ENCODE measurements at places on chromosomes 1 and 21.

DNA sequence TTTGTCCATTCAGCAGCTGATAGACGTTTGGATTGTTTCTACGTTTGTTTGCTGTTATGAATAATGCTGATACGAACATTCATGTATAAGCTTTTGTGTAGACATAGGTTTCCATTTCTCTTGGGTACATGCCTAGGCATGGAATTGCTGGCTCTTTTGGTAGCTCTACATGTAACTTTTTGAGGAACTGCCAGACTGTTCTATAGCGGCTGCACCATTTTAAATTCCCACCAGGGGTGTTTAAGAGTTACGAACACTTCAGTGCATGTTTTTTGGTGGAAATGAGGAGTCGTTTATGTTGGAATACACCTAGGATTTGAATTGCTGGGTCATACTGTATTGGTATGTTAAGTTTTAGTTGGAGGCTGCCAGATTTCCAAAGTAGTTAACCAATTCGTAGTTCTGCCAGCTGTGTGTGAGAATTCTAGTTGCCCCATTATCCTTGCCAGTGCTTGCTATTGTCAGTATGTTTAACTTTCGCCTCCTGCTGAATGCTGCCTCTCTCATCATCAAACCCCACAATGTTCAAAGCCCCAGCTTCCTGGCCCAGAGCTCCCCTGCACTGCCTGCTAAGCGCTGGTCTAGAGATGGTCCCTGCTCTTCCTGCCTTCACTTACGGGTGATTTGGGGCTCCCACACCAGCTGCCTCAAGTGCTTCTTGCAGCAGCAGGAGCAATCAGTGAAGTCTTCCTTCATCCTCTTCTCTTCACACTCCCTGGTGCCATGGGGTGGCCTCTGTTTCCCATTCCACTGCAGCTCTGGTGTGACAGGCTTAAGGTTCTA, 81.0 kb downstream of the MAN1C1 start:
- DNase-seq, result no peak

DNA sequence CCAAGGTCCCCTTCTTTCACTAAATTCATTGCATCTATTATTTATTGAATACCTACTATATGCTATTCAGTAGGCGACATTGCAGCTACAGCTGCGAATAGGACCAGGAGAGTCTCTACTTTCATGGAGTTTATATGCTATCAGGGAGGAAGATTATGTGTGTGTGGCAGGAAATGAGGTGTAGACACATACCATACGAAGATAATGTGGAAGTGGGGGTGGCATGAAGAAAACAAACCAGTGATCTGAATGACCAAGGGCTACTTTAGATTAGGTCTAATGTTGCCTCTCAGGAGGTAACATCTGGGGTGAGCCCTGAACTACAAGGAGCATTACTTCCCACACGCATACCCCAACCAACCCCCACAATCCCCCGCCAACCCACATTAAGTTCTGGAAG, 1.0 kb upstream of the PPIH start:
- peak; percentile 11 for DNase-seq

DNA sequence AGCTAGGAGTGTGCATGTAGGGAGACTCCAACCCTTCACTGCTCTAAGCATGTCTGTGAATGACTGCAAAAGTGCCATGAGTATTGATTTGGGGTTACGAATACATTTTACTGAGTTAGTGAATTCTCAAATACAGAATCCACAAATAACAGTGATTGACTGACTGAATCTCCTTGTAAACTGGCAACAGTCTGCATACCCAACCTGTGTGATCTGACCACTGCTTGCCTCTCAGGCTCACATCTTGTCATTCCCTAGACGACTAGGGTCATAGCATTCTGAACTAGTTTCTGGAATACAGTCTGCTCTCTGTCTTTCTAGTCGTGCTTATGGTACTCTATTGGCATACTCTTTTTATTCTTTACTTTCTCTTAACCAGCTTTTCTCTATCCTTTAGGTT, 7.4 kb downstream of the RRP15 start:
- no peak for DNase-seq

DNA sequence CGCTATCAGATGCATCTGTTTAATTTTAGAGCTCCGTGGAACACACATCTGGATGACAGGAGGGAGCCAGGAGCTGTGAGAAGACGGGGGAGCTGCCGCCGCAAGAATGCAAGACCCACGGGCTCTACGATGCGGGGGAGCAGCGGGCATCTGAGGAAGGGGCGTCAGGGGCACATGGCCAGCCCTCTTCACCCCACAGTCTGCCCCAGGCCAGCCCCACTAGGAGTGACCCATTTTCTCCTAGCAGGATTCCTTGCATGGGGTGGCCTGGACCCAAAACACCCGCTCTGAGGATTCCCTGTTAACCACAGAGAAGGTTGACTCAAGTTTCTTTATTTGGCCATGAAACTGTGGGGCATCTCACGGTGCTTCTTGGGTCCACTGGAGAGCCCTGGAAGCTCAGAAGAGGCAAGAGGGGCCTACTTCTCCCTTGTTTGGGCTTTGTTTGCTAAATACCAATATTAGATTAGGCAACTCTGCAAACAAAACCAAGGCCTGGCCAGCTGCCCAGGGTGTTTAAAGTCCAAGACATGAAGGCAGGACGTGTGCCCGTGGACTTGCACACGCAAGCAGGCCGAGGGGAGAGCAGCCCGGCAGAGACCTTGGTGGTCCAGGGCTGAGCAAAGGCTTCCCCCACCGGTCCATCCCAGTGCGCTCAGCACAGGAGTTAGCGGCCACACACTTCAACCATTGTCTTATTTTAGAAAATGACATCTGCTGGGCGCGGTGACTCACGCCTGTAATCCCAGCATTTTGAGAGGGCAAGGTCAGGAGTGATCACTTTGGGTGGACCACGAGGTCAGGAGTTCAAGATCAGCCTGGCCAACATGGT, 89.8 kb downstream of the DHRS3 start:
- no peak for DNase-seq

GRCh38 chr1:155196103-155196892, 11.4 kb downstream of the THBS3 start:
- no peak for DNase-seq

DNA sequence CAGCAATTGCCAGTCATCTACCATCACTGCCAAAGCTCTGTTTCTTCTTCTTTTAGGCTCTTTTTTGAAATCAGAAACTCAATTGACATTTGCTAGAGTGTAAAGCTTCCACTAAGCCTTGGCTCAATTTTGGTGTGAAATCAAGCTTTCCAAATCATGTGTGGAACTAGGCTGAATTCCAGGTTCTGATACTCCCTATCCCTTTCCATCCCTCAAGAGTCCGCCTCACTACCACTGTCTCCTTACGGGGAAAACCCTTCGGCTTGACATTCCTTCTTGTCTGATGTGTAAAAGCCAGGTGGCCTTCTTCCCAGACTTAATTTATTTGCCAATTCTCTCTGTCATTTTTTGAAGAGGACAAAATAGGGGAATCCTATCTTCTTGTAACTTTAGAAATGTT, 47.2 kb upstream of the PRMT6 start:
- DNase-seq, result no peak

DNA sequence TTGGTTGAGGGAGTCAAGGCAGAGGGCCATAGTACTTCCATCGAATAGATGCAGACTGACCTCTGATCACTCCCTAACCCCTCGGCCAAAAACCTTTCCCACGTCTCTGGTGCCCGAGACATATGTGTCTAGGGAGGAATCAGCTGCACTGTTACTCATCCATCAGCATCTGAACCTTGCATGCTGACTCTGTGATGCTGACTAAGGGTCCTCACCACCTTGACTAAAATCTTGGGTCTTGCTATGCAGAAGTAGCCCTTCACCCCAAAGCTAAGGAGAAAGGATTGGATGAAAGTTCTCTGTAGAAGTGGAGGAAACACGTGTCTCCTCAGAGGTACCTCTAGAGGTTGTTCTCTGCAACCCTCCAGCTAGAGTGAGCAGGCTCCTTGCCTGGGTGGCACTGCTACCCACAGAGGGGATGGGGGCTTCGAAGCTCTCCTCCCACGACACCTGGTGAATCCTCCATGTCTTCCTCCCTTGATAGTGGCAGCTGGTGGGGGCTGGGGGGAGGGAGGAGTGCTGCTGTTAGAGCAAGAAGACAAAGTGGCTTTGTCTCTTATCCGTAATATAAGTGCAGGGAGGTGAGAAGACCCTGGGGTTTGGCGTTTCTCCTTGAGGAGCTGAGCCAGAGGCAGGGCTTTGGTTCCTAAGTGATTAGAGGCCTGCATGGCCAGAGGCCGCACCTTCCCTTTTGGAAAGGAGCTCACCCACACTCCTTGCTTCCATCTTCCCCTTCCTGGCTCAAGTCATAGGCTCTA, 45.1 kb downstream of the ATP2B4 start:
- DNase-seq, result no peak

DNA sequence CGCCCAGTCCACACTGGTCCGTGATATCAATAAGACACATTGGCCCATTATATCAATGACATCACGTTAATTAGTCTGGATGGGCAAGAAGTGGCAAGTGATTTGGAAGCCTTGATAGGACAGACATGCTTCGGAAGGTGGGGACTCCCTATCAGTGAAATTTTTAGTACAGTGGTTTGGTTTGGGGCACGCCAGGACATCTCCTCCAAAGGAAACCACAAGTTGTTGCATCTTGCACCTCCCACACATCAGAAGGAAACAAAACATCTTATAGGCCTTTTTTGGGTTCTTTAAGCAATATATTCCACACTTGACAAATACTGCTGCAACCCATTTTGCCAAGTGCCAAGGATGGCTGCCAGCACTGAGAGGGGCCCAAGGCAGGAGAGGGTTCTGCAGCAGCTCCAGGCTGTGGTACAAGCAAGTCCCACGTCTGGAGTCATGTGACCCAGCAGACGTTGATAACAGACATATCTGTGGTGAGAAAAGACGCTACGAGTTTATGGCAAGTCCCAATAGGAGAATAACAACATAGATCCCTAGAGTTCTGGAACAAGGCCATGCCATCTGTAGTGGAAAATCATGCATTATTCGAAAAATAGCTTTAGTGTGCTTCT, 95.3 kb upstream of the DISP3 start:
- DNase-seq, result no peak

DNA sequence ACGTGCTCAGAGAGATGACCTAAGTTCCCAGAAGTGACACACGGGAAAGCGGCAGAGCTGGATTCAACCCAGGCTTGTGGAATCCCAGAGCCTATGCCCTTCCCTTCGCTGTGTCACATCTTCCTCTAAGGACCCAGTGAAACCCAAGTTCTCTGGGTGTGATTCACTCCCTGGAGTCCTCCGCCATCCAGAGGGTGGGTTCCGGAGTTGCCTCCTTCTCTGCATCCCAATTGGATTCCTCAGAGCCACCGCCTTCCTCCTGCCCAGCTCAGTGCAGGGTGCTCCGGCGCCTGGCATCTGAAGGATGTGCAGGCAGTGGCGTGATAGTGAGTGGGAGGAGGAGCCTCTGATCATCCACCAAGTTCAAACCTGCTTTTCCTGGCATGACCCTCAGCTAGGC, 20.7 kb upstream of the RCC2 start:
- peak; percentile 52 for DNase-seq

DNA sequence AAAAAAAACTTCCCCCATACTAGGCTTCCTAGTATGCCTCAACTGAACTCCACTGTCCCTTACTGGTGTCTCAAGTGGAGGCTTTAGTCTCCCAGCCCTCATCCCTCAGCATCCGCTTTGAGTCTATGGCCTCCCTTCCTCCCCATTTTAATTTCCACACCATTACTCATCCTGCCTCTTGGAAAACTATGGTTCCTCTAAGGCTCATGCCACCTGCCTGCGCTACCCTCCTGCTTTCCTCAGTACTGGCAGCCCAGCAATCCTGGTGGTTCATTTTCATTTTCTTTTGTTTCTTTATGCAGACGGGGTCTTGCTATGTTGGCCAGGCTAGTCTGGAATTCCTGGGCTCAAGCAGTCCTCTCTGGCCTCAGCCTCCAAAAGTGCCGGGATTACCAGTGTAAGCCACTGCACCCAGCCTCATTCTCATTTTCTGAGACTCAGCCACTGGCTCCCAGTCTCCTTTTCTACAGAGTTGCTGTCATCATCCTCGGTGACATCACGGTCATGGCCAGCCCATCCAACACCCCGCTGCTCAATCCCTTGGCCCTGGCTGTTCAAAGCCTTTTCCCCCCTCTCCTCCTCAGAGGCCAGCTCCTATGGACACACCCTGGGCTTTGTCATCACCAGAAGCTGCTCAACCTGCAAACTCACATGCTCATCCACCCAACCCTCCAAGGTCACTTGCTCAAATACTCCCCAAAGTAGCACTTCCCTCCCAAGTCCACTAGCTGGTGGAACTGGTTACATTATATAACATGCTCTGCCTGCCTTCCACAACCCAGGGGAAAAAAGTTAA, 2.3 kb upstream of the PMVK start:
- DNase-seq, result no peak

GRCh38 chr1:22949822-22950331, 22.8 kb downstream of the LACTBL1 start:
- no peak for DNase-seq

DNA sequence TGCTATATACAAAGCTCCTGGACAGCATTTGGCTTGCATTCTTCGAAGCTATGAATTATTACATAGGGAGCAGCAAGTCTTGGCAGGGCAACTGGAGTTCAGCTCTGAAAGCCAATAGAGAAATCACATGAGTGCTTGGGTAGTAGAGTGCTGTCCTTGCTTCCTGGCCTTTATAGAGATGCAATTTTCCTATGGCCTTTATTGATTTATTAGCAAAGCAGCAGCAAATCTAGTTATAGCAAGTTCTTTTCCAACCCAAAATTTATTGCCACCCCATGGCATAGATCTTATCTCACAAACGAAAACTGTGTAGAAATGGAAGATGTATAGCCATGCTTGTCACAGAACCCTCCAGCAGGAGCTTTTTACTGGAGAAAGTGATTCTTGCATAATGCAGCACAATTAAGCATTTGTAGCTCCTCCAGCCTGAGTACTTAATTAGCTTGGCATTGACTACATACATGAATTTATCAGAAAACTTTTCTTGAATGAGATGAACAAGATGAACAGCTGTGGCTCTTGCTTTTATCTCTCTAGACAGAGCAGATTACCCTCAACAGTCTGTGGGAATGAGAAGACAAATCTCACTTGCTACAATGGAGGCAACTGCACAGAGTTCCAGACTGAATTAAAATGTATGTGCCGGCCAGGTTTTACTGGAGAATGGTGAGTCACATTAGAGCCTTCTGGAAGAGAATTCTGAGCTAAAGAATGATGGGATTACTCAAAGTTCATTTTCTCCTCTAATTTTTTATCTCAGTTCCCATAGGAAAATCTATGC, 170.1 kb downstream of the CRB1 start:
- DNase-seq, result no peak

DNA sequence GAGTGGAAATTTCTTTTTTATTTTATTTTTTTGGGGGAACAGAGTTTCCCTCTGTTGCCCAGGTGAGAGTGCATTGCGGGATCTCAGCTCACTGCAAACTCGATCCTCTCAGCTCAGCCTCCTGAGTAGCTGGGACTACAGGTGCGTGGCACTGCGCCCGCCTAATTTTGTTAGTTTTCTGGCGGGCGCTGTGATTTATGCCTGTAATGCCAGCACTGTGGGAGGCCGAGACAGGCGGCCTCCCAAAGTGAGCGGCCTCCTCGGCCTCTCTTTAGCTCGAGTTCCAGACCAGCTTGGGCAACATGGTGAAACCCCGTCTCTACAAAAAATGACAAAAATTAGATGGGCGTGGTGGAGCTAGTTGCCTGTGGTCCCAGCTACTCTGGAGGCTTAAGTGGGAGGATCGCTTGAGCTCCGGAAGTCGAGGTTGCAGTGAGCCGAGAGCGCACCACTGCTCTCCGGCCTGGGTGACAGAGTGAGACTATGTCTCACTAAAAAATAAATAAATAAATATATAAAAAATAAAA, 2.7 kb downstream of the GMEB1 start:
- no peak for DNase-seq

GRCh38 chr21:31290765-31291164, 53.3 kb downstream of the TIAM1 start:
- DNase-seq, result no peak

GRCh38 chr1:172393354-172393753, 27.1 kb upstream of the C1orf105 start:
- no peak for DNase-seq

Measured in SW480 (cell line).